ENCODE measurements at places on chromosomes 13 and 19. TPM values are rescaled to one million over a fixed set of nuclear protein-coding genes. Genes with fewer than 3 reads are reported as not detected.
A peak's percentile ranks its signal among the peaks of the same experiment; 100 is the strongest.

- H3K27me3 ChIP-seq = no peaks in the 10 kb centered on the region
- no peaks in the 10 kb centered on the region for H3K36me3 ChIP-seq
- no peak for DNase-seq
- no peak overlapping the region for H3K27ac ChIP-seq
These were observed 556.3 kb upstream of the ARGLU1 start for GRCh38 chr13:107124129-107124718.

GRCh38 chr13:30486230-30487074, 20.7 kb upstream of the HMGB1 start:
- H3K27me3 ChIP-seq = peaks cover 28% of the 10 kb centered on the region
- H3K36me3 ChIP-seq = no peaks in the 10 kb centered on the region
- no peak for DNase-seq
- H3K27ac ChIP-seq = no peak overlapping the region
- H3K4me3 ChIP-seq = no peak overlapping the region

DNA sequence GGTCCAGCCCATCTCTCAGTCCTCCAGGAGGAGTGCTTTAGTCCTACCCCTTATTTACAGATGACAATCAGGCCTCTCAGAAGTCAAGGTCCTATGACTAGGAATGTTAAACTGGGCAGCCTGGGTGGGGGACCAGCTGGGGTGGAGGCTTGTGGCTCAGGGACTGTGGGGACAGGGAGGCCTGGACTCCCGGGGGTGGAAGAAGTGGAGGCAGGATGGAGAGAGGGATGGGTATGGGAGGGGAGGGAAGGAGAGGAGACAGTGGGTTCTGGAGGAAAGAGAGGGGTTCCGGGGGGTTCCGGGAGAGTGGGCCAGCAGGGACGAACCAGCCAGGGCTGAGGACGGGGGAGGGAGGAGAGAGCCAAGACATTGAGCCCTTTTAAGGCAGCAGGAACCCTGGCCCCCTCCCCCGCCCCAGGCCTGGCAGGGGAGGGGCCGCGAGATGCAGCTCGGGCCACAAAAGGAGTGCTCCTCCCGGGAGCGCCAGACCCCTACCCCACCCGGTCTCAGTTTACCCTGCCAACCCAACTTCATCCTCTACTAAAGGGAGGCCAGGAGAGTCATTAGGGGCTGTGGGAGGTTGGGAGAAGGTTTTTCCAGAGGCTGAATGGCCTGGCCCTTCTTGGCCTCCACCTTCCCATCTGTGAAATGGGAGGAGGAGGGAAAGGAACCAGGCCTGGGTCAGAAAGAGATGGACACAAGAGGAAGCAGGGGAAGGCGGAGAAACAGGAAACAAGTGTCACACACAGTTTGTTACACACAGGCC, 1.7 kb downstream of the DMPK start:
- H3K36me3 ChIP-seq = peaks cover 8% of the 10 kb centered on the region
- H3K4me1 ChIP-seq = peaks cover 15% of the 10 kb centered on the region
- H3K27ac ChIP-seq = no peak overlapping the region
- no peak for DNase-seq
- no peak overlapping the region for H3K4me3 ChIP-seq

DNA sequence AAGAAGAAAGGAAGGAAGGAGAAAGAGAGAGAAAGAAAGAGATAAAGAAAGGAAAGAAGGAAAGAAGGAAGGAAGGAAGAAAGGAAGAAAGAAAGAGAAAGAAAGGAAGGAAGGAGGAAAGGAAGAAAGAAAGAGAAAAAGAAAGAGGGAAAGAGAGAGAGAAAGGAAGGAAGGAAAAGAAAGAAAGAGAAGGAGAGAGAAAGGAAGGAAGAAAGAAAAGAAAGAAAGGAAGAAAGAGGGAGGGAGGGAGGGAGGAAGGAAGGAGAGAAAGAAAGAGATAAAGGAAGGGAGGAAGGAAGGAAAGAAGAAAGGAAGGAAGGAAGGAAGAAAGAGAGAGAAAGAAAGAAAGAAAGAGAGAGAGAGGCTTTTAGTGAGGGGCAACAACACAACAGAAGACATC, 135.1 kb upstream of the VSTM2B start:
- no peak for DNase-seq
- no peak overlapping the region for H3K27ac ChIP-seq
- no peak overlapping the region for H3K4me3 ChIP-seq
- H3K27me3 ChIP-seq = no peaks in the 10 kb centered on the region
- no peaks in the 10 kb centered on the region for H3K36me3 ChIP-seq

- H3K4me1 ChIP-seq = no peaks in the 10 kb centered on the region
- DNase-seq = no peak
These were observed 321.1 kb upstream of the EDNRB start for GRCh38 chr13:78239714-78240113.

DNA sequence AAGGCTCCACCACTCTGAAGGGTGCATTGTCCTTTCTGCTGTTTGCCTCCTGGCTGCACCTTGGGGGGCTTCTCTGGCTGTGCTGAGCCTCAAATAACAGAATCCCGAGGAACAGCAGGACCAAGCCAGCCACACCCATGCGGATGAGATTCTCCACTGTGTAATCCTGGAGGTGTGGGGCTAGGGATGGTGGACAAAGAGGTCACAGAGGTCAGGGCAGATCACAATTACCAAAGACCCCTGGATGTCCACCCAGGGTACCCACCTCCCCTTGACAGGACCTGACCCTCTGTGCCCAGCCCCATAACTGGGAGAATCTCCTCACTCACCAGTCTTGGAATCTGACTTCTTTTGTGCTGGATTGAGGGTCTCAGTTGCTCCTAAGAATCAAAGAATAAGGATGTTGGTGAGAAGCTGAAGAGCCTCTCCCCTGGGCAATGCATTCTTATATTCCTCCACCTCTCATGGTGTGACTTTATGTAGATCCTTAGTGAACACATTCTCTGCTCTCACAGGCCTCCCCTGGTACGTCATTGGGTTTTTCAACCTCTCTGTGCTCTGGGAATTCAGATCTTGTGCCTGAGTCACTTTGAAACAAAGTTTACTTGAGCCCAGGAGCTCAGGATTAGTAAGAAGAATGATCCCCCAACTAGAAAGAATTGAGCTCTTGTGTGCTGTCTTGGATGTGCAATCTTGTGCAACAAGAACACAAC, 5.2 kb downstream of the LILRA4 start:
- H3K4me1 ChIP-seq = peaks cover 1% of the 10 kb centered on the region
- no peak for DNase-seq
- no peaks in the 10 kb centered on the region for H3K36me3 ChIP-seq
- no peak overlapping the region for H3K4me3 ChIP-seq

DNA sequence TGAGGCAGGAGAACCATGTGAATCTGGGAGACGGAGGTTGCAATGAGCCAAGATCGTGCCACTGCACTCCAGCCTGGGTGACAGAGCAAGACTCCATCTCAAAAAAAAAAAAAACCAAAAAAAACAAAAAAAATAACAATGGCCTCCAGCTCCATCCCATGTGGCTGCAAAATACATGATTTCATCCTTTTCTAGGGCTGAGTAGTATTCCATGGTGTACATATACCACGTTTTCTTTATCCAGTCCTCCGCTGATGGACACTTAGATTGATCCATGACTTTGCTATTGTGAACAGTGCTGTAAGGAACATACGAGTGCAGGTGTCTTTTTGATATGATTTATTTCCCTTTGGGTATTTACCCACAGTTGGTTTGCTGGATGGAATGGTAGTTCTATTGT, 20.9 kb upstream of the LSM14A start:
- H3K4me3 ChIP-seq = no peak overlapping the region
- no peak overlapping the region for H3K27ac ChIP-seq
- no peak for DNase-seq
- H3K4me1 ChIP-seq = no peaks in the 10 kb centered on the region

GRCh38 chr13:50017819-50018218, 2.6 kb downstream of the KCNRG start:
- no peak for DNase-seq
- H3K27me3 ChIP-seq = no peaks in the 10 kb centered on the region
- peaks cover 16% of the 10 kb centered on the region for H3K4me1 ChIP-seq
- no peak overlapping the region for H3K27ac ChIP-seq
- peaks cover 53% of the 10 kb centered on the region for H3K36me3 ChIP-seq
- H3K4me3 ChIP-seq = no peak overlapping the region

- DNase-seq = no peak
- H3K4me3 ChIP-seq = no peak overlapping the region
- peaks cover 14% of the 10 kb centered on the region for H3K4me1 ChIP-seq
- peaks cover 56% of the 10 kb centered on the region for H3K36me3 ChIP-seq
- peak overlapping the region; percentile 45 for H3K27ac ChIP-seq
These were observed 39.5 kb upstream of the TEX29 start for GRCh38 chr13:111280681-111281585.

- H3K4me1 ChIP-seq = peaks cover 5% of the 10 kb centered on the region
- H3K27me3 ChIP-seq = peaks cover 35% of the 10 kb centered on the region
- H3K27ac ChIP-seq = no peak overlapping the region
These were observed 364.3 kb downstream of the KCNRG start for GRCh38 chr13:50379584-50379983.

DNA sequence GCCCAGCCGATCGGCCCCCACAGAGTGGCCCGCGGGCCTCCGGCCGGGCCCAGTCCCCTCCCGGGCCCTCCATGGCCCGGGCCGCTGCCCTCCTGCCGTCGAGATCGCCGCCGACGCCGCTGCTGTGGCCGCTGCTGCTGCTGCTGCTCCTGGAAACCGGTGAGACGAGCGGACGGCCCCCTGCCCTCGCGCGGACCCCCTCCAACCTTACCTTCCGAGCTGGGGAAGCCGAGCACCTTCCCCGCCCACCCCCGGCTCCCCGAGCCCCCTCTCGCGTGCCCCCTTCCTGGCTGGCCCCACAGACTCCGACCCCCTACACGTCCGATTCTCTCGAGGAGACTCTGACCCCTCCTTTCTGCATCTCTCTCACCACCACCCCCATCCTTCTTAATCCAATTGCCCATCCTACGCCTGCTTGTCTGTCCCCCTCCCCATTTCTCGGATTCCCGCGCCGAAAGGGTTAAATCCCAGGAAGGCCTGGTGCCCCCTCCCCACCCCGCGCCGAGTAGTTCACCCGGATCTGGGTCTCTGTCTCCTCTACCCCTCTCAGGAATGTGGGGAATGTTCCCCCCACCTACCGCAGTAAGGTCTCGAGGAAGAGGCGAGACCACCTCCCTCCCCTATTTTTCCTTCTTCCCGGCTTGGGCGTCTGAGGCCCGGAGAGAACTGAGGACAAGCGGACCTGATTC, 502 bp downstream of the NECTIN2 start:
- no peaks in the 10 kb centered on the region for H3K36me3 ChIP-seq
- H3K4me1 ChIP-seq = peaks cover 17% of the 10 kb centered on the region
- peak overlapping the region; percentile 34 for H3K27ac ChIP-seq
- DNase-seq = no peak

GRCh38 chr13:30148171-30148754, 159.1 kb downstream of the KATNAL1 start:
- peaks cover 86% of the 10 kb centered on the region for H3K4me1 ChIP-seq
- H3K27ac ChIP-seq = peak overlapping the region; percentile 87
- peaks cover 5% of the 10 kb centered on the region for H3K36me3 ChIP-seq
- no peaks in the 10 kb centered on the region for H3K27me3 ChIP-seq
- H3K4me3 ChIP-seq = peak overlapping the region; percentile 64
- DNase-seq = peak; percentile 85

DNA sequence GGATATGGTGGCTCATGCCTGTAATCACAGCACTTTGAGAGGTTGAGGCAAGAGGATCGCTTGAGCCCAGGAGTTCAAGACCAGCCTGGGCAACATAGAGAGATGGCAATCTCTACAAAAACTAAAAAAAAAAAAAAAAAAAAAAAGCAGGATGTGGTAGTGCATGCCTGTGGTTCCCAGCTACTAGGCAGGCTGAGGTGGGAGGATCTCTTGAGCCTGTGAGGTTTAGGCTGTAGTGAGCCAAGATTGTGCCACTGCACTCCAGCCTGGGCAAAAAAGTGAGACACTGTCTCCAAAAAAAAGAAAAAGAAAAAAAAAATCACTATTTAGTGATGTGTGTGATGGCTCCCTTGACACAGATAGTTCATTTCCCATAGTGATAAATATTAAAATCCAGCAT, 365.0 kb upstream of the NBEA start:
- no peaks in the 10 kb centered on the region for H3K4me1 ChIP-seq
- H3K4me3 ChIP-seq = no peak overlapping the region
- no peak overlapping the region for H3K27ac ChIP-seq
- H3K36me3 ChIP-seq = no peaks in the 10 kb centered on the region
- H3K27me3 ChIP-seq = no peaks in the 10 kb centered on the region

DNA sequence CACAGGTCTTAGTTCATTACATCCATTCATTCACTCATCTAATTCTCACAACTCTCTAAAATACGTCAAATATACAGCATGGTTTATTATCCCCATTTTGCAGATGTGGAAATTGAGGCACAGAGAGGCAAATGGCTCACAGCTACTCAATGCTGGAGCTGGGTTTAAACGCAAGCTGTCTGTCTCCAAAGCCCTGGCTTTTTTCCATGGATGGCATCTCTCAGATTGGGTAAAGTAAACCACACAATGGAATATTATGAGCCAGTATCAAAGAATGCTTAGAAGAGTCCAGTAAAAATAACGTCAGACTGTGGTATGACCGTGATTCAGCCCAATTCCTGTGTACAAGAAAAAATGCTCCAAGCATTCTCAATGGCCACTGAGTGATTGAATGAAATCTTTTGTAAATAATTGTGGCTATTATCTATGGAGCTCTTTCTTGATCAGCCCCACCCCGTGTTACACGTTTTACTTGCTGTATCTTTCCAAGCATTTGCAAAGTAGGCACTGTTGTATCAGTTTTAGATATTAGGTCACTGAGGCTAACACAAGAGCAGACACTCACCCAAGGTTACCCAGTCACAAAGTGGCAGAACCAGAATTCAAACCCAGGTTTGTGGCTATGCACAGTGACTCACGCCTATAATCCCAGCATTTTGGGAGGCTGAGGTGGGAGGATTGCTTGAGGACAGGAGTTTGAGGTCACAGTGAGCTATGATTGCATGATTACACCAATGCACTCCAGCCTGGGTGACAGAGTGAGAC, 5.5 kb upstream of the ACP7 start:
- no peak for DNase-seq
- peaks cover 24% of the 10 kb centered on the region for H3K27me3 ChIP-seq
- no peak overlapping the region for H3K27ac ChIP-seq

- H3K27ac ChIP-seq = no peak overlapping the region
- H3K4me3 ChIP-seq = no peak overlapping the region
- H3K4me1 ChIP-seq = no peaks in the 10 kb centered on the region
- H3K27me3 ChIP-seq = peaks cover 4% of the 10 kb centered on the region
These were observed 231.2 kb downstream of the ZIC5 start for GRCh38 chr13:99740251-99740979.

- no peaks in the 10 kb centered on the region for H3K27me3 ChIP-seq
- peaks cover 32% of the 10 kb centered on the region for H3K4me1 ChIP-seq
- H3K27ac ChIP-seq = peak overlapping the region; percentile 75
- H3K36me3 ChIP-seq = no peaks in the 10 kb centered on the region
- no peak for DNase-seq
- H3K4me3 ChIP-seq = peak overlapping the region; percentile 27
These were observed 23.9 kb upstream of the CXCL17 start for GRCh38 chr19:42466521-42467182.

- no peaks in the 10 kb centered on the region for H3K27me3 ChIP-seq
- peaks cover 2% of the 10 kb centered on the region for H3K4me1 ChIP-seq
- no peak for DNase-seq
These were observed 29.5 kb downstream of the SLC25A30 start for GRCh38 chr13:45388664-45389063.

GRCh38 chr19:5425260-5425659, 30.0 kb upstream of the ZNRF4 start:
- DNase-seq = no peak
- no peaks in the 10 kb centered on the region for H3K36me3 ChIP-seq
- no peak overlapping the region for H3K4me3 ChIP-seq
- H3K27me3 ChIP-seq = no peaks in the 10 kb centered on the region
- H3K27ac ChIP-seq = no peak overlapping the region

The ZNF611 gene
- total RNA-seq = 15.9 TPM

The INSR gene
- total RNA-seq = 1.9 TPM

The LINGO3 gene
- 0.26 TPM for total RNA-seq

The GPR4 gene
- not detected for total RNA-seq

The TNNI3 gene
- total RNA-seq = not detected

The SPACA4 gene
- not detected for total RNA-seq

The DUS3L gene
- 85.8 TPM for total RNA-seq

The GJB6 gene
- total RNA-seq = 0.91 TPM

The KHSRP gene
- total RNA-seq = 461 TPM
